Colonic mucosa (tissue), 4 donors: ENCODE measurements at places on chromosomes 7 and 10. TPM values are rescaled to one million over a fixed set of nuclear protein-coding genes. Genes with fewer than 3 reads are reported as not detected.

DNA sequence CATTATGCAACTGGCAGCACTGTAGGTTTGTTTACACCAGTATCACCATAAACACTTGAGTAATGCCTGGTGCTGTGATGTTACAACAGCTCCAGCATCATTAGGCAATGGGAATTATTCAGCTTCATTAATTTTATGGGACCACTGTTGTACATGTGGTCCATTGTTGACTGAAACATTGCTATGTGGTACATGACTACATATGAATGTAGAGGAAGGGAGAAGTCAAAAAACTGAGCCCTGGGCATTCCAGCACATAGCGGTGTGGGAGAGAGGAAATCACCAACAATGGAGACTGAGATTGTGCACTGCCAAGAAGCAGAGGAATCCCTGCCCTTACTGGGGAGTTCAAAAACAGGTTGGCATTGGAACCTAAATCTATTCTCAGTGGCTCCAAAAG is 89.0 kb downstream of the TRIM24 start:
- DNase-seq, result no peak

The CALML5 gene
- not detected for total RNA-seq

DNA sequence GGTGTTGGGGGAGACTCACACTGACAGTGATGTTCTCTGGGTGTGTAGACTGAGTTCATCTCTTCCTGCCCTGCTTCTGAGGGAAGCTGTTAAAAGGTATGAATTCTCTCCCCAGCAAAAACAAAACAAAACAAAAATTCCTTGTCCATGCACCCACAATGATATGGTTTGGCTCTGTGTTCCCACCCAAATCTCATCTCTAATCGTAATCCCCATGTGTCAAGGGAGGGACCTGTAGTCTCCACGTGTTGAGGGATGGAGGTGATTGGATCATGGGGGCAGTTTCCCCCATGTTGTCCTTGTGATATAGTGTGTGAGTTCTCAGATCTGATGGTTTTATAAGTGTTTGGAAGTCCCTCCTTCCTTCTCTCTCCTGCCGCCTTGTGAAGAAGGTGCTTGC is 245.5 kb downstream of the GALNT17 start:
- no peak for DNase-seq

- no peak for DNase-seq
Measured at GRCh38 chr7:154841731-154842331, 161.1 kb downstream of the PAXIP1 start.

- peak; percentile 66 for DNase-seq
Measured at GRCh38 chr10:132967540-132967939, 25.2 kb upstream of the CFAP46 start.

GRCh38 chr10:107206833-107207232 is 42.3 kb upstream of the SORCS1 start:
- no peak for DNase-seq

DNA sequence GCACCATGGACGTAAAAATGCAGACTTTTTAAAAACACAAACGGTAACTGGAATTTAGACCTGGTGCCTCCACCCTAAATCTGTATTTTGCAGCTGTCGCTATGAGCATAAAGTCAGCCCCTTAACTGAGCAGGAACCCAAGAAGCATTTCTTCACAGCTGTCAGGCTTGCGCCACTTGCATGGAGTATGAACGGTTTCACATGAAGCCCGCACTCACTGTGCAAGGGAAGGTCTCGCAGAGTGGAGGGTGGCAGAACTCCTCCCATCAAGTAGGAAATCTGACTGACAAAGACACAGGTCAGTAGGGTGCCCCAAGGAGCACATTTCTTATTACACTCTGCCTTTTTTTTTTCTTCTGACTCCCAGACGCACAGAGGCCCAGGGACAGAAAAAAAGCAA is 58.5 kb downstream of the ELMO1 start:
- no peak for DNase-seq

The MMP21 gene
- total RNA-seq, result not detected

GRCh38 chr10:80451132-80451531 is 3.0 kb upstream of the TSPAN14 start:
- no peak for DNase-seq

The LOXL4 gene
- 0.32 TPM for total RNA-seq

DNA sequence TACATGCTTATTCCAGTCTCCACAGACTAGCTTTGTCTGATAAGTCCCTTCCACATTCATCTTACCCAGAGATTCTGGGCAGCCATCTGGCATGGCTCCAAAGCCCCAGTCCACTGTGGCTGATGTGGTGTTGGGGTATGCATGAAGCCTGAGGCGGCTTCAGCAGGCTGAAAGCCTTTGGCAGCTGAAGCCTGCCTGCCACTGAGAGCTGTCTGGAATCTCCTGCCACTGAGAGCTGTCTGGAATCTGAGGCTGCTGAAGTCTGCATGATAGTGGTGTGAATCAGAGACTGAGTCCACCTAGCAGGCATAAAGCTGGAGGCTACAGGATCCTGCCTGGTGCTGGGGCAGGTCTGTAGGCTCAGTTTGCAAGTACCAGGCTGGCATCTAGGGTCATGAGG is 87.1 kb downstream of the DYNC1I1 start:
- DNase-seq, result no peak

DNA sequence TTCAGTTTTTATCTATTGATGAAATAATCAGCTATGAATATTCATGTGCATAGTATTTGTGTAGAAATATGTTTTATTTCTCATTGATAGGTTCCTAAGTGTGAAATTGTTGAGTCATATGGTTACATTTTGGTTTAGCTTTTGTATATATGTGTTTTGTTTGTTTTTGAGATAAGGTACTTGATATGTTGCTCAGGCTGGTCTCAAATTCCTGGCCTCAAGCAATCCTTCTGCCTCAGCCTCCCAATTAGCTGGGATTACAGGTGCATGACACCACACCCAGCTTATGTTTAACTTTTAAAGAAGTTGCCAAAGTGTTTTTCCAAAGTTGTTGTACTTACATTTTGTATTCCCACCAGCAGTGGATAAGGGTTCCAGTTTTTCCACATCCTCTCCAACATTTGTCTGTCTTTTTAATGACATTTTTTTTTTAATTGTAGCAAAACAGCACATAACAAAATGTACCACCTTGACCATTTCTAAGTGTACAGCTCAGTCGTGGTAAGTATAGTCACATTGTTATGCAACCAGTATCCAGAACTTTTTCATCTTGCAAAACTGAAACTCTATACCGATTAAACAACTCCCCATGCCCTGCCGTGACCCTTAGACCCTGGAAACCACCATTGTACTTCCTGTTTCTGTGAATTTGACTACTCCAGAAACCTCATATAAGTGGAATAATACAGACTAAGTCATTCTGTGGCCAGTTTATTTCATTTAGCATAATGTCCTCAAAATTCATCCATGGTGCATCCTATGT is 12.6 kb upstream of the UBE2D1 start:
- peak; percentile 55 for DNase-seq

GRCh38 chr10:1050554-1050953 is 1.6 kb upstream of the IDI1 start:
- peak; percentile 70 for DNase-seq

GRCh38 chr10:93221521-93221920 is 147.8 kb downstream of the CYP26A1 start:
- DNase-seq, result no peak

The BTAF1 gene
- 25.0 TPM for total RNA-seq

DNA sequence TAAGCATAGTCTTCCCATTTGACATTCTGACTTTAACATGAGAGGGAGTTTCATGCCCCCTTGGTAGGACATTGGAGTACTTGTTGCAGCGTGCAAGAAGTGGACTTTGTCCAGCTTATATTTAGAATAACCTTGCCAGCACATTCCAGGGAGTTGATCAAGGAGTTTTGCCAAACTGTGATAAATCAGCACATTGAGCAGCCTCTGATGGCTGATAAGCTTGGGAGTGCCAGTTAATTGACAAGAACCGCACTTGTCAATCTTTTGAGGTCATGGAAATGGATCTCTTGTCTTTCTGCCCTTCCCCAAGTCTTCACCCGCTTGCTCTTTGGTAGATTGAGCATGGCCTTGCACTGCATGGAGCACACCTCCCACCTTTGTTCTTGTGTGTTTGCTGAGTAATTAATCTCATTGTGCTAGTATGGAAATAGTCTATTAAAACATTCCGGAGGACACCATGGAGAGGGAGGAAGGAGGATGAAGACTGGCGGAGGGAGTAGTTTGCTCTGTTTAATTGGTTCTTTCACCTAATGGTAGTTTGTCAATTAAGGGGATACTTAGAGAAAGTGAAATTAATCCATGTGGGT is 668.5 kb upstream of the GALNT17 start:
- no peak for DNase-seq

The LRRC61 gene
- 15.1 TPM for total RNA-seq

- no peak for DNase-seq
Measured at GRCh38 chr10:62008946-62009345, 107.4 kb downstream of the ARID5B start.

GRCh38 chr7:102211590-102212550 is 74.8 kb upstream of the SH2B2 start:
- DNase-seq, result no peak

The PON1 gene
- total RNA-seq, result not detected

- DNase-seq, result no peak
Measured at GRCh38 chr10:77417806-77418640, 219.6 kb downstream of the KCNMA1 start.

GRCh38 chr7:138727336-138728099 is 26.4 kb upstream of the SVOPL start:
- DNase-seq, result no peak

The CREM gene
- total RNA-seq, result 10.9 TPM

- DNase-seq, result no peak
Measured at GRCh38 chr7:93027044-93027443, 90.7 kb downstream of the SAMD9 start.

The PAPOLB gene
- total RNA-seq, result 0.05 TPM

DNA sequence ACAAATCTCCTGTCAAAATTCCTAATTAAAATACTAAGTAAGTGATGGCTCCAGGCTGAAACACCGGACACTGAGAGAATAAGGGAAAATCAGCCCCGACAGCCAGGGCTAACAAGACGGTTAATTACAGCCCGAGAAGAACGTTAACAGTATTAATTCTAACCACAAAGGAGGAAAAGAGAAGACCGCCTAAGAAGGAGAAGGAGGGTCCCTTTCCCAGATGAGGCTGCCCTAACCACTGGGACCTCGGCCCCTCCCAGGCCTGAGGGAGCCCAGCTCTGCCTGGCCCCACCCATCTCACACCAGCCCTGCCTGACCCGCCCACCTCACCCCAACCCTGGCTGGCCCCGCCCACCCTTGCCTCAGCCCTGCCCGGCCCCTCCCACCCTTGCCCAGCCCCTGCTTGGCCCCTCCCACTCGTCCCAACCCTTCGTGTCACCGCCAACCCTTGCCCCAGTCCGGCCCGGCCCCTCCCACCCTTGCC is 51.3 kb downstream of the PWWP2B start:
- DNase-seq, result peak; percentile 91

The FZD1 gene
- 9.8 TPM for total RNA-seq

The TRIL gene
- 1.9 TPM for total RNA-seq

GRCh38 chr7:106075937-106076336 is 36.2 kb downstream of the SYPL1 start:
- no peak for DNase-seq

GRCh38 chr10:28139138-28139537 is 140.3 kb upstream of the ODAD2 start:
- no peak for DNase-seq

DNA sequence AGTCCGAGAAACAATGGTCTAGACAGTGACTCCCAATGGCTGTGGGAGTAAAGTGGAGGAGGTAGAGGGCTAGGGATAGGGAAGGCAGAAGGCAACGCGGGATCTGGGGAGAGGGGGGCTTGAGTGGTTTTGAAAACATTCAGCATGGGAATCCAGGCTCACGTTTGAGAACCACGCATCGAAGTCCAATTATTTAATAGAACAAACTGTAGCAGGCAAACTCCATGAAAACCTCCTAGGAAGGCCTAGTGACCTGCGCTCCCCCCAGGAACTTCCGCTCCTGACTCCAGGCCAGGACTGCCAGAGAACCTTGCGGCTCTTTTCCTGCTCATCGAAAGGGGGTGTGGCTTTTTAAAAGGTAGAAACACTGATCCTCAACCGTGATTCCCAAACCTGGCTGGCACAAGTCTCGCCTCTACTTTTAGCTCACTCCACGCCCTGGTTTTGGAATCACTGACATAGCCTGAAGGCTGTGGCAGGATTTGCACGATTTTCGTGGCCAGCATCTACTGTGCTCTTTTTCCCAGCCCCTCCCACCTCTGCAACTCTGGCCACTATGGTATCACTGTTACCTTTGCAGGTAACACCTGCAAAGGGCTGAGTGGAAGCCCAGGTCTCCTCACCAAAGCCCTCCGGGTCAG is 43.4 kb downstream of the MYOF start:
- DNase-seq, result peak; percentile 74

The UCN3 gene
- total RNA-seq, result 4.0 TPM

The PLCE1 gene
- total RNA-seq, result 45.5 TPM

DNA sequence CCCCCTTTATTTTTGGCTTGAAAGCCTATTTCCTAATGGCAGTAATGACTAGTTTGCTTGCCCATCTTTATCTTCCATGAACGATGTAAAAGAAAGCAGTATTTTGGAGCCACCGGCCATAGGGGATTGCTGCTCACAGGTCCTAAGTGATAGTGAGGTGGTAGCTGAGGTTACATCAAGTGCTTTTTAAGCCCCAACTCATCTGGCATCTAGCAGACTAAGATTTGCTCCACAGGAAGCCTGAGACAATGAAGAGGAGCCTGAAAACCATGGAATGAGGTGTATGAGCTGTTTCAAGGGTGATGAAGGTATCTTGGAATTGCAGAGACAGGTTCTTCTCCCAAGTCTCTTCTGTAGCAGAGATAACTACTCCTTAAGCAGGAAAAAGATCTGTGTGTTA is 496.3 kb downstream of the XPNPEP1 start:
- DNase-seq, result no peak

DNA sequence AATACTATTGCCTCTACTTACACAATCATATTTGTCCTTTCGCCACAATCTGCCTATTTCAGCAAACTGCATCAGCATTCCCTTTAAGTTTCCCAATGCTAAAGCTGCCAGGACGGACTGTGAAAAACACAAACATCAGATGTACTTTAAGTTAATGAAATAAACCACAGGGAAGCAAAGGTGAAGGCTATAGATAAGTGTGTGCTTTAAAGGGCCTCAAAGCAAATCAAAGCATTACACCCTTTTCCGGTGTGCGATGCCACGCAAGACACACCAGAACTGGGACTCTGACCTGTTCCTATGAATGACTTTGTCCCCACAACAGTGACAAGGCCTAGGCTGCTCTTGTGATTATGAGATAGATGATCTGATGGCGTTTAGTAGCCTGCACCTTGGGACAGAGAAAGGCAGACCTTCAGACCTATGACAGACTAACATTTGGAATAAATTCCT is 23.4 kb downstream of the SLC26A3 start:
- peak; percentile 58 for DNase-seq

GRCh38 chr7:42770114-42770513 is 141.8 kb downstream of the C7orf25 start:
- DNase-seq, result no peak

DNA sequence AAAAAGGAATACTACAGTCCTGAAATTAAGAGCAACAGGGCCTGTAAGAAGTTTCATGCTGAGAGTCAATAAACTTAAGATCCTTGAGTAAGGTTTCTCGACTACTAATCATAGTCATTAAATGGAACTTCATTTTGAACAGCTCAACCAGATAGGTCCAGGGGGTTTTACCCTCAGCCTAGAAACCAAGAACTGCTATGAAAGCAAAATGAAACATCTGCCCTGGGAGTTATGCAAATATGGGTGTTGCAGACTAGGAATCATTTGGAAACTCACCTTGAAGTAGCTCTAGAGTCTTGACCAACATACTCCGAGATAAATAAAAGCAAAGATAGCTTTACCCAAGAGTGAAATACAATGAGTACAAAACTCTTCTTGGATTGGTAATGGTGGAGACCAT is 128.0 kb downstream of the HGF start:
- no peak for DNase-seq
